Stimulated activated CD4-positive, alpha-beta T cell treated with anti-CD3 and anti-CD28 coated beads, TNF-alpha, amount 100 ng/mL, for 1 hour (primary cell): ENCODE measurements at places on chromosomes 16 and 17.

DNA sequence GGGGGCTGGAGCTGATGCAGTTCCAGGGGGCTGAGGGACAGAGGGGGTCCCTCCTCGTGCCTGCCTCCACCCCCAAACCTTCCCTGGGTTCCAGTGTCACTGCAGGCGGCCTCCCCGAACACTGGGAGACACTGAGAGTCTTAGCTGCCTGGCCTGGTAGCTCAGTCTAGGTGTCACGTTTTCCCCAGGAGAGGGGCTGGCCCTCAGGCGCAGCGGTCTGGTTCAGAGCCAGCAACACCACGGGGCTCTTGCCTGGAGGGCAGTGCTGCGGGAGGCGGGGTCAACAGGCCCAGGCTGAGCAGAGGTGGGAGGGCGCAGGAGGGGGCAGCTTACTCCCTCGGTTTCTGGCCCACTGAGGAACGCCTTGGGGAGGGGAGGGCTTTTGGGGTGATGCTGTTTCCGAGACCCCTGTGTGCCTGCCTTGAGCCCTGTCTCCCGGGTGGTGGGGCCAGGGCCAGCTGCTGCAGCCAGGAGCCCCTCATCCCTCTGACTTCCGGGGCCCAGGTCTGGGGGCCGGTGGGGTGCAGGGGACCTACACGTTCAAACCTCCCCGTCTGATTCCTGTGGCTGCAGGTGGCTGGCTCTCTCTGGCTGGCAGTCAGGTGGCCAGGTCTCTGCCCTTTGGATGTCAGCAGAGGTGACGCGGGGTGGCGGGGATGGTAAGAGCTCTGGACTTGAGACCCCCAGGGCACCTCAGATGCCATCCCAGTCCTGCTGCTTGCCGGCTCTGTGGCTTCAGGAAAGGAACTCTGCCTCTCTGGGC lies 89.3 kb upstream of the GSE1 start:
- DNase-seq: no peak

DNA sequence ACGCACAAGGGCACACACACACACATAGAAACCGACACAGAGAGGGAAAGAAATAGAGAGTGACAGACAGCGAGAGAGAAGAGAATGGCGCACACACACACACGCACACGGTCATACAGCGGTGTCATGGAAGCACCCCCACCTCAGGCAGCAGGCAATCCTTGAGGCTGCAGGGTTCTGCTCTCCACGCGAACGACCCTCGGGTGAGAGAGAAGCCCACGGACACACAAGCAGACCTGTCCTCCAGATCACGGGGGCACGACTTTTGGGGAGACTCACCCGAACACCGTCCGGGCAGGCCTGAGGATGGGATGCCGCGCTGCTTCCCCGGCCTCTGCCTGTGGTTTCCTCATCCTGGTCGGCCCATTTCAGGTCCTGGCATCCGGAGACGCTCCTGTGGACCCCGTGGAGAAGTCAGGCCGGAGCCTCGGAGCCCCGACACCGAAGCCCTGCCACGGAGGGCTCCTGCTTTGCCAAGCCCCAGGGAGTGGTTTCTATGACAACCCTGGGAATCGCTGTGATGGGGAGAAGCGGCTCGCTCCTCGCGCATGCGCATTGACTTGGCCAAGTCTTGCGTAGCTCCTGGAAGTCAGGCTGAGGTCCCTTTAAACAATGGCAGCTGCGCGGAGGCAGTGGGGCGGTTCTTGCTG lies 118.2 kb upstream of the KCNJ18 start:
- peak; percentile 8 for DNase-seq

DNA sequence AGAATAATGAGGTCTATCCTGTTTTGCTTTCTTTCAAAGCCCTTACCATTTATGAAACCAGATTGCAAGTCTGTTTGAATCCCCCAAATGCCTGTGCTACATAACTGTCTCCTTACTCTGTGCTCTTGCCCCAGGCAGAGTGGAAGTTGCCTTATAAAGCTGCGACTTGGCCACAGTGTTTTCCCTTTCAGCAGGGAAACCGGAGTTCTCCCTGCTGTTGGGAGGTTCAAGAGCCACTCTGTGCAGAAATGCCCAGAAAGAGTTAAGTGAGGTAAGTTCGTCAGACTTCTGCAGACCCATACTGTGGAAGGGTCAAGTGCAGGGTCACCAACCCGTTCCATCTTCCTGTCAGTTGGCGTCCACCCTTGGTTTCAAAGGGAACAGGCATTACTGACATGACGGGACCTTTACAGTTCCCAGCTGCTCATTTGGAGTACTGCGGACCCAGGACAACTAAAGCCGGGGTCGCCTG lies 508.9 kb downstream of the WWOX start:
- DNase-seq: no peak

GRCh38 chr17:45248132-45248957 lies 13.5 kb downstream of the SPATA32 start:
- DNase-seq: no peak

- DNase-seq: no peak
Measured at GRCh38 chr17:18144855-18145254, 36.3 kb downstream of the MYO15A start.

GRCh38 chr17:47889734-47890529 lies 6.1 kb upstream of the SP2 start:
- DNase-seq: peak; percentile 93

DNA sequence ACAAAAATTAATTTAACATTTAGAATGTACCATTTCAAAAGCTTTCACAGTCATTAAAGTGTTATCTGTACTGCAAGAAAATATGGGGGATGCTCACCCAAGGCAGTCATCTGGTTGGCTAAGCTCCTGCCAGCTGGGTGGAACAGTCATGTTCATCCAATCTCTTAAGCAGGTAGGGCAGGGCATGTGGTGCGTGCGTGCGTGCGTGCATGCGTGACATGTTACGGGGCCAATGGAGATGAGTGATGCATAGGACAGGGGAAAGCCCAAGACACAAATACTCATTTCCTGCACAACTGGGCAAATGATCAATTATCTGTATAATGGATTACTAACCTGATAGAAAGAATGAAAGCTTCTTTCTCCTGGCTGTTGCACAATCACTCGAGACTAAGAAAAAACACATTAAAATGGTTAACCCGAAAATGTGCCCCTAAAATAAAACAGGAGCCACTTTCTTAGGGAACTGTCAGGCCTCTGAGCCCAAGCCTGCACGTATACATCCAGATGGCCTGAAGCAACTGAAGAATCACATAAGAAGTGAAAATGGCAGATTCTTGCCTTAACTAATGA lies 104.4 kb downstream of the MYO1D start:
- no peak for DNase-seq

- no peak for DNase-seq
Measured at GRCh38 chr16:582614-583331, 7.1 kb upstream of the RAB40C start.

DNA sequence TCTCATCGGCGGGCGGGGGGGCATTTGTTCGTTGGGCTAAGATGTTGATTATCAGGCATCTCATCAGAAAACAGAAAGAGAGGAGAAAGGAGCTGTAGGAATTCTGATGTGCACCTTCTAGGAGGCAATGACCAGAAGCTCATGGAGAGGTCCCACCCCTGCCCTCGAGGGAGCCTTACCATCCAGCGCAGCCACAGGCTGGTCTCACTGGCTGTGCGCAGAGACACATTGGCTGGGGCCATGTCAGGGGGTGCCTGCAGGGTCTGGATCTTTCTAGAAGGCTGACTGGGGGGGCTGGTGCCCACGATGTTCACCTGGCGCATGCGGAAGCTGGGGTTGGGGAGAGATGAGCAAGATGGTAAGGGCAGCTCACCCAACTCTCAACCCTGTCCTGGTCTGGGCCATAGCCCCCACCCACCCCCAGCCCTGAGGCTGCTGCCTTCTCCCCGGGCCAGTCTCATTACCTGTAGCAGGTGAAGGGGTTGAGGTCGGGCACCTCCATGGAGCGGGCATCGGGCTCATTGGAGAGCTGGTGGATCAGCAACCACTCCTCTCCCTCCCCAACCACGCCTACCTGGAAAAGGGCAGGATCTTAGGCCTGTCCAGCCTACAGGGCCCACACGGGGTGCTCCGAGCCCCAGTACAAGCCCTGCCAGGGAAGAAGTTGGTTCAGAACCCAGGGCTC lies 86.2 kb upstream of the CDC42EP4 start:
- DNase-seq: no peak

DNA sequence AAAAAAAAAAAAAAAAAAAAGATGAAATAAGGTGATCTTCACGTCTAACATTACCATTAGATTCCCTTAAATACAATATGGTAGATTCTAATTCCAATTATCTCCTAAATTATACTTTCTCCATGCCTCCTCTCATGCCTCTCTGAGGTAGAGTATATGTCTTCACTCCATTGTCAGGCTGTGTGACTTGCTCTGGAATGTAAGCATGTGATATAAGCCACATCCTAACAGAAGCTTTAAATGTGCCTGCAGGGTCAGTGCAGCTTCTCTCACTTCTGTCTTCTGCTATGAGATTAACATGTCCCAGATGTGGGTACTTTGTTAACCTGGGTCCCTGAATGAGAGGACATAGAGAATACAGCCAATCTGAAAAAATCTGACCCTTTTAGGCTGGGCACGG lies 32.6 kb downstream of the MED13 start:
- no peak for DNase-seq

DNA sequence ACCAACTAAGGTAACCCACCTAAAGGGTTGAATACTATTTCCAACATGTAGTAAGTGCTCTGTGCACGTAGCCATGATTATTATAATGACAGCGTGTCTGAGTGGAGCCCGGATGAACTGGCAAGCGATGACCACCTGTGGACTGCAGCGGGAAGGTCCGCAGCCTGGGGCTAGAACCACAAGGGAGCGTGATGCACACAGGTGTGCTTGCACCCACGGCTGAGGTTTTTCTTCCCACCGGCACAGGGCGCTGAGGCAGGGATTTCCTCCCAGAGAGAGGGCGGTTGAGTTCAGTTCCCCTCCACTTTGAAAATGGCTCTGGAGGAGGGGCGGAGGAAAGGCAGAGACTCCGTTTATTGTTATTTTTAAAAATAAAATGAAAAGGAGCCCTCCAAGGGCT lies 221.7 kb upstream of the HSBP1 start:
- DNase-seq: no peak

DNA sequence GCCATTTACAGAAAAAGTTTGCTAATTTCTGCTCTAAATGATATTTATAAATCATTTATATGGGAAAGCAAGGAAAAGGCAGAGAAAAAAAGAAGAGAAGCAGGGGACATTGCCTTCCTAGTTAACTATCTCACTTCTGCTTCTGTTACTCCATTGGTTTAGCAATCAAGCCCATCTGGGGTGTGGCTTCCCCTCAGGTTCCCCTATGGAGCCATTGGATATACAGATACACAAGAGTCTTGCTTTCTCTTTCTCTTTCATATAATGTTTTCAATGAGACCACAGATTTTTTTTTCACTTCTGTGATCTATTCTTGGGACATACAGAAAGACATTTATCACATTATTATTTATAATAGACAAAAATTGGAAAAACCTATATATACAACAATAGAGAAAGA lies 105.6 kb upstream of the TOM1L1 start:
- no peak for DNase-seq

DNA sequence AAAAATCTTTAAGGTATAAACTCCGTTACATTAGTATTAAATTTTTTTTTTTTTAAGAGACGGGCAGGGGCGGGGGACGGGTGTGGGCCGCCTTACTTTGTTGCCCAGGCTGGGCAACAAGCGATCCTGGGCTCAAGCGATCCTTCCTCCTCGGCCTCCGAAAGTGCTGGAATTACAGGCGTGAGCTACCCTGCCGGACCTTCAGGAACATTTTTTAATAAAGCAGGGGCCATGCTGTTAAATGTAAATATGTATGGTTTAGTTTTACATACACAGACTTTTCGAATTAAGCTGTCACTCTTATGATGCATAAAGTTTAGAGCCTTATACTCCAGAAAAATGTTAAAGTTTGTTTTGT lies 2.4 kb downstream of the PPM1D start:
- no peak for DNase-seq

DNA sequence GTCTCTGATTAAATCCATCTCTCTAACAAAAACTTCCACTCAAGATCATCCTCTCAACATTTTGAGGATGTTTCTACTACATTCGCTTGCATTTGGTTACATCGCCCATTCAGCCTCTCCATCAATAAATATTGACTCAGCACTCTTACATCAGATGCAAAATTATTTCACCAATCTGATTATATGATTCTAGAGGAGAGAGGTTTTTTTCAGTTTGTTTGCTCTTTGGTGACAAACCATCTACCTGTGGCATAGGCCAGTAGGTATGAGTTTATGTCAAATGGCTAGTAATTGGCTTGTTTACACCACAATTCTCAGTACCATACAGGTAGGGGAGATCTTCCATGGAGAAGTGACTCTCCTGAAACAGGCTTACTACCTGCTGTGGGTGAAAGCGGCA lies 52.3 kb downstream of the TOX3 start:
- no peak for DNase-seq

- DNase-seq: no peak
Measured at GRCh38 chr16:78240459-78241222, 141.2 kb downstream of the WWOX start.

GRCh38 chr17:78278139-78278741 lies 46.8 kb downstream of the TMEM235 start:
- DNase-seq: no peak

DNA sequence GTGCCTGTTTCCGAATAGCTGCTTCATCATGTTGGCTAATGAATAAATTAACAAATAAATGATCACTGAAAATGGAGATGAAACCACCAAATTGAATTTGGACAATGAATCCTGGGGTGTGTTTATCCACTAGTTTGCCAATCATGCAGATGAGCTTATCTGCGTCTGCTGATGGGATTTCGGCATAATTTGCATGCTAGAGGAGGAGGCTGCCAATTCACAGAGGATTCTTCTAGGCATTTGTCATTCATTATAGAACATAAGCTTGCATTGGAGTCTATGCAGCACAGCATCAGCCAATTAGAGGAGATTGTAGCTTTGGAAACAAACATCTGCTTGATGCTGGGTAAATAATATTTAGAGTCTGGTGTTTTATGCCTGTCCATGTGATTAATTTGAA lies 123.1 kb downstream of the NPIPB5 start:
- DNase-seq: no peak

GRCh38 chr16:65896448-65897153 lies 469.9 kb upstream of the CDH5 start:
- no peak for DNase-seq

GRCh38 chr17:58391302-58391984 lies 25.9 kb downstream of the RNF43 start:
- no peak for DNase-seq

- DNase-seq: no peak
Measured at GRCh38 chr17:64120159-64120810, 9.7 kb downstream of the ERN1 start.

DNA sequence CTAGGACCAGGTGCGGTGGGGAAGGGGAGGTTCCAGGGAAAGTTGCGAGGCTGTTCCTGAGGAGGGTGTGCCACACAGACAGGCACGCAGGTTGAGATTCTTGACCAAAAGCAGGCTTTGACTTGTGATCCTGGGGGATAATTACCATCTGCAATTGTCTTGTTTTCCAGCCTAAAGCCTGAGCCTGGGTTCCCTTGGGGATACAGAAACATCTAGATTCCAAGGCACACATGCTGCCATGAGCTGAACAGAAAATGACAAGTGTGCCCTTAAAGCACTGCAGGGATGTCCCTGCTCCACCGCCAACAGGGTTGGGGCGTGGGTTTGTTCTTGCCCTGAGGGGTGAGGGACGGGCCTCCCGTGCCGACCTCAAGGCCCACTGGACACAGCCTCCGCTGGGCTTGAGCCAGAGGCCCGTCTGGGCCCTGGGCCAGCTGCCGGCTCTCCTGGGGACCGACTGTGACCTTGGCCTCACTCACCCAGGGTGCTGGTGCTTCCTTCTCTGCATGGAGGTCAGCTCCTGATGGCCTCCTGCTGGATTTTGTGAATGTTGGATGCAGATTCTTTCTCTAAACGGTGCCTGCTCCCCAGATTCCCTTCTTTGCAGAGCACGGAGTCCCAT lies 14.0 kb downstream of the CA5A start:
- no peak for DNase-seq
